ENCODE measurements at places on chromosomes 13 and 19. TPM values are rescaled to one million over a fixed set of nuclear protein-coding genes. Genes with fewer than 3 reads are reported as not detected.
A peak's percentile ranks its signal among the peaks of the same experiment; 100 is the strongest.

DNA sequence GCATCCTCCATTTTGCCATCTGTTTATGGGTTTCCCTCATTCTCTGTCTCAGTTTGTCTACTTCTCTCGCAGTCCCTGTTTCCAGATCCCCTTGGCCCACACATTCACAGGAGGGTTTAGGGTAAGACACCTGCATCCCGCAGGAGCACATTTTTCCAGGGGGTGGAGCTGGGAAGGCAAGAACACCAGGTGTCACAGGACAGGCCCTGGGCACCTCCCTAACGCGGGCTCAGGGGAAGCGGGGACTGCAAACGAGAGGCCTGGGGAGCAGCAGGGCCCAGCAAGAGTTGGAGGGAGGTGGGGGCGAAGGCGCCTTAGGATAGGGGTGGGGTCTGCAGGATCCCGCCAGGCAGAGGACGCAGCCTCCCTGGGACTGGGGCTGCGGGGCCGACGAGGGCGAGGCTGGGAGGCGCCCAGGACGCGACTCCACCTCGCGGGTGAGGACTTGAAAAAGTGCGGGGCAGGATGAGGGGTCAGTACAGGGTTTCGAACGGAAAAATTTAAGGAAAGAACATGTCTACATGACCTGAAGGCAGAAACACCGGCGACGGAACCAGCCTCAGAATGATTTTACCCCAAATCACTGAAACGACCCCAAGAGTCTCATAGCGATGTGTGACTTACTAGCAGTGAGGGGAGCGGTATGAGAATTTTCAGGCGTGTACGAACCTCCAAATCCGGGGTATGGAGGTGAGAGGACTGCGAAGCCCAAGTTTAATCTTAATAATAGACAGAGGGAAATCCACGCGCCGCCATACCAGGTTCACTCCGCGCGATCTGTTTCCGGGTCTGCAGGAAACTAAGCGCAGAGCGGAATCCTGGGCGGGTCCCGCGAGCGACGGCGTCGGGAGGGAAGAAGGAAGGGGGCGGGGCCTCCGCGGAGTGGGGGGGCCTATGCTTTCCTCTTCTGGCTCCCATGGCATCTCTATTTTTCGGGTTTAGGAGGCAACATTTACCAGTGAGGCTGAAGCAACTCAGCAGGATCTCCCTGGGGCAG, 7.1 kb upstream of the ERVV-2 start:
- no peak overlapping the region for H3K4me3 ChIP-seq
- H3K36me3 ChIP-seq = no peaks in the 10 kb centered on the region
- no peak overlapping the region for H3K27ac ChIP-seq
- no peaks in the 10 kb centered on the region for H3K27me3 ChIP-seq
- DNase-seq = no peak
- H3K4me1 ChIP-seq = no peaks in the 10 kb centered on the region

- H3K36me3 ChIP-seq = no peaks in the 10 kb centered on the region
- H3K4me3 ChIP-seq = no peak overlapping the region
- no peak overlapping the region for H3K27ac ChIP-seq
- H3K27me3 ChIP-seq = no peaks in the 10 kb centered on the region
- peaks cover 18% of the 10 kb centered on the region for H3K4me1 ChIP-seq
- no peak for DNase-seq
Observed at GRCh38 chr19:3695986-3696659, 4.1 kb downstream of the PIP5K1C start.

GRCh38 chr19:33569821-33570220, 48.2 kb upstream of the PEPD start:
- no peak overlapping the region for H3K27ac ChIP-seq
- no peak for DNase-seq
- H3K4me3 ChIP-seq = no peak overlapping the region
- H3K36me3 ChIP-seq = no peaks in the 10 kb centered on the region
- no peaks in the 10 kb centered on the region for H3K27me3 ChIP-seq
- H3K4me1 ChIP-seq = no peaks in the 10 kb centered on the region

DNA sequence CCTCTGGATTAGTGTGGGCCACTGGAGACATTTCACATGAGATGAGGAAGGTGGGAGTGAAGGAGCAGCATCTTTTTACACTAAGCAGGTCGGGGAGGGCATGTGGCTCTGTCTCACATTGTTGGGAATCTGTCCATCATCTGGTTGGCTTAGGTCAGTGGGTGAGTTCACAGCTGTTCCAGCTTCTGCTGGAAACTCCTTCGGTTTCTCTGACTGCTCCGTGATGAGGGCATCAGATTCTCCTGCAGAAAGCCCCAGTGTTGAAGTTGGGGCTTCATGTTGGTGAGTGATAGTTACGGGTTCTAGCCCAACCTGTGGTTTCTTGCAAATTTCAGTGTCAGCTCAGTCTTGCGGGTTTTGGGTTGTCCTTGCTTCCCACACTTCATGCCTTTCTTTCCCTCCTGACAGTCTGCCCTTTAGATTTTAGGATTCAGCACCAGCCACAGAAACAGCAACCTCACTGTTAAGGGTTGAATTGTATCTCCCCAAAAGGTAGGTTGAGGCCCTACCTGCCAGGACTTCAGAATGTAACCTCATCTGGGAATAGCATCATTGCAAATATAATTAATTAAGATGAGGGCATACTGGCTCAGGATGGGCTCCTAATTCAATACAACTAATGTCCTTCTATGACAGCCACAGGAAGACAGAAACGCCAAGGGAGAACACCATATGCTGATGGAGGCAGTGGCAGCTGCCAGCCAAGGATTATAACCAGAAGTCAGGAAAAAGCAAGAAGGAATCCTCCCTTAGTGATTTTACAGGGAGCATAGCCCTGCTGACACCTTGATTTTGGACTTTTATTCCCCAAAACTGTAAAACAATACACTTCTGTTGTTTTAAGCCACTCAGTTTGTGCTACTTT, 7.6 kb upstream of the ALOX5AP start:
- no peaks in the 10 kb centered on the region for H3K36me3 ChIP-seq
- no peak for DNase-seq
- H3K27ac ChIP-seq = no peak overlapping the region
- H3K27me3 ChIP-seq = no peaks in the 10 kb centered on the region

- H3K27ac ChIP-seq = peak overlapping the region; percentile 61
- peak; percentile 75 for DNase-seq
- no peaks in the 10 kb centered on the region for H3K27me3 ChIP-seq
Observed at GRCh38 chr19:46951171-46951986, 68.3 kb upstream of the NPAS1 start.

GRCh38 chr13:97139691-97140090, 82.4 kb upstream of the MBNL2 start:
- no peak overlapping the region for H3K4me3 ChIP-seq
- no peaks in the 10 kb centered on the region for H3K27me3 ChIP-seq
- H3K36me3 ChIP-seq = no peaks in the 10 kb centered on the region
- no peak overlapping the region for H3K27ac ChIP-seq
- peaks cover 48% of the 10 kb centered on the region for H3K4me1 ChIP-seq

DHDH gene
- 0.29 TPM for total RNA-seq

PGLYRP1 gene
- total RNA-seq = not detected

CEACAM19 gene
- 0.66 TPM for total RNA-seq
